Upper lobe of right lung (tissue), 1 donor: ENCODE measurements at places on chromosomes 16 and 17. TPM values are rescaled to one million over a fixed set of nuclear protein-coding genes. Genes with fewer than 3 reads are reported as not detected.

The HOXB6 gene
- total RNA-seq: 4.9 TPM

The LRRC37A gene
- total RNA-seq: 1.9 TPM

The KCNH4 gene
- 0.26 TPM for total RNA-seq

The CES1 gene
- 293 TPM for total RNA-seq
